ENCODE measurements at places on chromosomes 2 and 18.

DNA sequence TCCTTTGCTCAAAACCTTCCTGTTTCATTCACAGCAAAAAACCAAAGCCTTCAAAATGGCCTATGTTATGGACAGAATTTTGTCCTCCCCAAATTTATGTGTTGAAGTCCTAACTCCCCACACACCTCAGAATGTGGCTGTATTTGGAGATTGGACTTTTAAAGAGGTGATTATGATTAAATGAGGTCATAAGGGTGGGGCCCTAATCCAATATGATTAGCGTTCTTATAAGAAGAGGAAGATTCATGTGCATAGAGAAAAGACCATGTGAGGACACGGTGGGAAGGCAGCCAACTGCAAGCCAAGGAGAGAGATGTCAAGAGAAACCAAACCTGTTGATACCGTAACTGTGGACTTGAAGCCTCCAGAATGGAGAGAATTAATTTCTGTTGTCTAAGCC lies 4.6 kb upstream of the ZNF638 start:
- DNase-seq, result no peak

- no peak for DNase-seq
These were observed 84.9 kb upstream of the EPB41L3 start for GRCh38 chr18:5628512-5629255.

GRCh38 chr2:239169311-239170048 lies 231.3 kb downstream of the HDAC4 start:
- no peak for DNase-seq

GRCh38 chr2:151937966-151938365 lies 109.7 kb upstream of the ARL5A start:
- DNase-seq, result no peak

- DNase-seq, result no peak
These were observed 84.5 kb downstream of the MSH2 start for GRCh38 chr2:47487498-47487875.

DNA sequence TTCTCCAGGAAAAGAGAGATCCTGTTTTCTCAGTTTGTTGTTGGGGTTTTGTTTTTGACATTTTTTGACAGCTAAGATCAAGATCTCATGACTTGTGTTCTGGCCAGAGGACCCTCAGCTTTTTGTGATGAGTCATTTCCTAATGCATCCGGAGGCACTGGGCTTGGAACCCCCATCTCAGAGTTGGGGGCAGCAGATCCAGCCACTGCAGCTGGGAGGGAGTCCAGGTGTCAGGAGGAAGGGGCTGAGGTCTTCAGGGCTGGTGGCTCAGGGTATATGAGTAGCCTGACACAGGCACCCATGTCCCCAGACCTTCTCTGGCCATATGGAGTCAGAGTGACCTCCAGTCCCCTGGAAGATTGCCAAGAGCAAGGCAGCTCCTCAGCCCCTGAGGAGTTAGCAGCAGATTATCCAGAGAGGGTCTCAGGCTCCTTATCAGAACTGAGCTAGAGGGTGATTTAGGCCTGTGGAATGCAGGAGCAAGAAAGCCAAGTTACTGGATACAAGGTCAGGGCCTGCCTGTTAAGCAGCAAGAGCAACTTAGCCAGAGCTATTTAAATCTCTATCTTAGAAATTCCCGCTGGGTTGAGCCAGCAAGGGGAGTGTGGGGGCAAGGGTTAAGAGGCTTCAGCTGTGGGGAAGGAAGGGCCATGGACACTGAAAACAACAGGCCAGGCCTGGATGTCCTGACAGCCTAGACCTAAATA lies 62.4 kb downstream of the TANC1 start:
- no peak for DNase-seq

- no peak for DNase-seq
These were observed 75.2 kb upstream of the GALNT5 start for GRCh38 chr2:157182204-157182709.

GRCh38 chr2:152635635-152636298 lies 81.5 kb downstream of the PRPF40A start:
- peak; percentile 63 for DNase-seq

DNA sequence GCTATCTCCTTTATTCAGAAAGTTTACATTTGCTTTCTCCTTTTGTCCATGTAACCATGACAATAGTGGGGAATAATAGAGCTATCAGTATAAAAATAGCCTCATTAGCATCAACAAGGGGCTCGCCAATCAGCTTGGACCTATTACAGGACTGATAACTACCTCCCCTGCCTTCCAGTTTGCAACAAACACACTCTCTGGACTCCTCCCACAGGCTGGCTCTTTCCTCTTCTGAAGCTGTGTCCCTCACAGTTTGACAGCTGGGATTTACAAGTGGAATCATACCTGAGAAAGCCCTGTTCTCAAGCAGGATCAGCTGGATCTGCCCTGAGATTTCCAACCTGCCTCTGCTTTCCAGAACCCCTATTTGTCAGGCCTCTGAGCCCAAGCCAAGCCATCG lies 162.5 kb downstream of the GRB14 start:
- DNase-seq, result no peak

GRCh38 chr2:176999301-176999700 lies 213.3 kb upstream of the HNRNPA3 start:
- DNase-seq, result no peak

- no peak for DNase-seq
These were observed 58.9 kb downstream of the SH3RF3 start for GRCh38 chr2:109187711-109188495.

DNA sequence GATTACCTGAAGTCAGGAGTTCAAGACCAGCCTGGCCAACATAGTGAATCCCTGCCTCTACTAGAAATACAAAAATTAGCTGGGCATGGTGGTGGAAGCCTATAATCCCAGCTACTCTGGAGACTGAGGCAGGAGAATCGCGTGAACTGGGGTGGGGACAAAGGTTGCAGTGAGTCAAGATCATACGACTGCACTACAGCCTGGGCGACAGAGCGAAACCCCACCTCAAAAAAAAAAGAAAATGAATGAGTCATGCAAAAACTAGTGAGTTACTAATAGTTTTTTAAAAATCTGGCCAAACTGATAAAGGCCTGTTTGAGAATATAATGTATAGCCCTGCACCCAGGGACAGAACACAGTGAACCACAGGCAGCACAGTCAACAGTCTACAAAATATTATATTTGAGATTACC lies 17.5 kb downstream of the AFG3L2 start:
- DNase-seq, result no peak

DNA sequence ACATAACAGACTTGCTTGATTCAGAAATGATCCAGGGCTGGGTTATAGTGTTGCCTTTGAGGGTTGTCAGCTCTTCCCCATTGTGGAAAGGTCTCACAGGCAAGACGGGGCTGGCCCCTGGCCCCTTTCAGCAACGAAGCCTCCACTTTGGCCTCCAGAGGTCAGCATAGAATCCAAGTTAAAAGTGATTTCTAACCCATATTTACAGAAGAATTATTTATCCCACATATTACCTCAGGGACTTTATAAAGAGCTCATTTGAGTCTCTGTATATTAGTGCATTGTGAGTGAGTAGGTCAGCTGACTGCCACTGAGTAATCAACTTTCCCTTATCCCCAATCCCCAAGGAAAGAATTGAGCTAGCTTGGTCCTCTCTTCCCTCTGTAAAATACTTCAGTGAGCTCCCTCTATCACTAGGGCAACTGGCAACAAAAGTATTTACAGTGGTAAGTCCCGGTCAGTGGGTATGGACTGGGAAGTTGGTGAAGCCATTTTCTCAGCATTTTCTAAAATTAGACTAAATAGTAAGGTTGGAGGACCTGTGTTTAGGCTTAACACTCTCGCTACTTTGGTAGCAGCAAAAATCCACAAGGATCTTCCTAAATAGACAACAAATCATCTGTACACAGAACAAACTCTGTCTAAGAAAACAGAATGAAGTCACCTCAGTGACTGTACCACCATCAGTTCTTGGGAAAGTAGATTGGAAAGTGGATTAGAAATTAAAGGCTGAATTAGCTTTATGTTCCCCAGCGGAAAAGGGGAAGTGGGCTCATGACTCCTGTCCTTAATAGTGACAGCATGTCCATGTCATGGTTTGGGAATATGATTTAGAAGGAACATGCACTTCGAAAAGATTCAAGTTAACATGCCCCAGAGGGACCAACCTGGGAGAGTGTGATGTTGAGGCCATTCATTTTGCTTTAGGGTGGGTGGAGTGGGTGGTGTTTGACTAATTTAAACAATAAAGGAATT lies 171.0 kb upstream of the SIX3 start:
- no peak for DNase-seq

Data from stimulated activated CD4-positive, alpha-beta T cell treated with anti-CD3 and anti-CD28 coated beads, Interleukin-12 subunit alpha, Interleukin-12 subunit beta, amount 100 ng/mL, for 24 hours (primary cell).